Epithelial cell of esophagus (primary cell): ENCODE measurements at places on chromosomes 7 and 10.

- no peak for DNase-seq
These were observed 69.0 kb upstream of the TNRC18 start for GRCh38 chr7:5492636-5493020.

DNA sequence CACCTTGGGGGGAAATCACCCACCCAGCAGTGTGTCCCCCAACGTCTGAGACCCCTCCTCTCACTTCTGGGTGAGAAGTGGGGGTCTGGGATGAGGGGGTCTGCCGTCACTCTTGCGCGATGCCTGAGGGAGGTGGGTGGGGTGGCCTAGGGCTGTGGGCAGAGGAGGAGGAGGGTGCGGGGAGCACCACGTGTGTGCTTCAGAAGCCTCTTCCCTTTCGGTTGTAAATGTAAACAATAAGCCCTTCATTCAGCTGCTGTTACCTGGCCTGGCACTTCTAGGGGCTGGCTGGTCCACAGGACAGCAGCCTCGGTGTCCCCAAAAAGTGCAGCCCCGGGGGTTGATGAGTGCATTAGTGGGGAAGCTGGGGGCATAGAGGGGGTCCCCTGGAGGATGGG is 1.3 kb downstream of the CLIP2 start:
- no peak for DNase-seq

GRCh38 chr10:31578181-31578852 is 259.3 kb downstream of the ZEB1 start:
- DNase-seq: no peak

- no peak for DNase-seq
These were observed 196.5 kb upstream of the DGKB start for GRCh38 chr7:15099074-15099473.

- peak; percentile 58 for DNase-seq
These were observed 21.7 kb downstream of the CCM2 start for GRCh38 chr7:45021604-45022296.

GRCh38 chr7:42831718-42832522 is 80.0 kb downstream of the C7orf25 start:
- peak; percentile 70 for DNase-seq

DNA sequence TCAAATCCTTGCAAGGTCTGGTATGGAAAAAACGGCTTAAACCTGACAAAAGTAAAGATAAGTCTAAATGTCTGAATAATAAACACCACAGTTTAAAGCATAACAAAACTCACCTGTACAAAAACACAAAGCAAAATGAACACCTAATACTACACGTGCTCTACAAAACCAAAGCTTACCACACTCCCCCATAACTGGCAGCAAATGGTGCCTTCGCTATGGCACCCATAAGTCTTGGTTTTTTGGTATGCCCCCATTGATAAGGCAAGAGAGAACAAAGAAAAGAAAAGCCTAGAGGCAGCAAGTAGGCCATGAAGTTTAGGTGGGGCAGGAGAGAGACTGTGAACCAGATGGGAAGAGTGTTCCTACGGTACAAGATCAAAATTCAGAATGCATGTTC is 34.2 kb downstream of the PDZD8 start:
- no peak for DNase-seq

GRCh38 chr10:49008505-49009198 is 69.0 kb upstream of the LRRC18 start:
- no peak for DNase-seq
